Esophagus squamous epithelium (tissue), 5 donors: ENCODE measurements at places on chromosomes 6 and 20.

DNA sequence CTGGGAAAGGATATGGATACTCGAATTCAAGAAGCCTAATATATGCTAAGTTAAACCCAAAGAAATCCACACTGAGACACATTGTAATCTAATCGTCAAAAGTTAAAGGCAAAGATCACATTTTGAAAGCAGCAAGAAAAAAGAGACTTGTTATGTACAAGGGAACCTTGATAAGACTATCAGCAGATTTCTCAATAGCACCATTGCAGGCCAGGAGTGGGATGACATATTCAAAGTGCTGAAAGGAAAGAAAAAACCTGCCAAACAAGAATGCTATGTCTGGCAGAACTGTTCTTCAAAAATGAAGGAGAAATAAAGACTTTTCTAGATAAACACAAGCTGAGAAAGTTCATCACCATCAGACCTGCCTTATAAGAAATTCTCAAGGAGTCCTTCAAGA is 75.2 kb downstream of the COL21A1 start:
- DNase-seq: no peak

DNA sequence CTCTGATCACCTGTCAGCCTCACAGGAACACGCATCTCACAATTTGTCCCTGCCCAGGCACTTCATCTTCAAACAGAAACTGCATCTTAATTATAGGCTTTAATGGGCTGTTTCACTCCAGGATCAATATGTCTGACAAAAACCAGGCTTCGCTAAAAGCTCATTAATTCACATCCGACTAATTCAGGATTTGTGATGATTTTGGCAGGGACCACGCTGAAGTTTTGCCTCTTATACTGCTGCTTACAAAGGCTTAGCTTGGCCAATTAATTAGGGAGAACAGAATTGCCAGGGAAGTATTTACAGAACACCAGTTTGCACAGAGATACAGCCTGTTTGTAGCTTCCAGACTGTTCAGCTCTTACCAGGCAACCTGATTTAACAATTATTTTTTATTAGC is 541.0 kb upstream of the SPTLC3 start:
- no peak for DNase-seq

DNA sequence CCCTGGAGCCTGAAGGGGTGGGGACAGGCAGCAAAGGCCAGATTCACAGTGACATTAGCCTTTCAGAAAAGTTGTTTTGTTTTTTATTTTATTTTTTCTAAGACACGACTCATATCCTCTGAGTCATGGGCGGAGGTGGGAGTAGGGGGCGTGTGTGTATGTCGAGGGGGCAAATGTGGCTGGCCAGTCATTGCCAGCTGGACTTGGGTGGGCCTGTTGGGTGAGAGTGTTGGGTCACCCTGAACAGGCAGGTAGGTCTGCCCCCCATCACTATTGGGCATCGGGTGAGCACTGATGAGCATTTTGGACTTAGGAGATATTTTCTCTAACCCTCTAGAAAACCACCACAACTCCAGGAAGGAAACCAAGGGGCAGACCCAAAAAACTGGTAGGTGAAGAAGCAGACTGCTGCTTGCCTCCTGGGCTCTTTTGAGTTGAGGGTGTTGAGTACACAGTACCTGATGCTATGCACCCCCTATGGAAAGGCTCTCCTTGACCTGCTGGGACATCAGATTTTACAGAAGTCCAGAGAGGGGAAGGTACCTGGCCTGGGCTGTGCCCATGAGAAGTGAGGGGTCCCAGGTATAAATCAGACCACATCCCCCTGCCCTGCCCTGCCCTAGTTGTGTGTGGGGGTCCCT is 5.6 kb downstream of the SMIM29 start:
- DNase-seq: no peak

DNA sequence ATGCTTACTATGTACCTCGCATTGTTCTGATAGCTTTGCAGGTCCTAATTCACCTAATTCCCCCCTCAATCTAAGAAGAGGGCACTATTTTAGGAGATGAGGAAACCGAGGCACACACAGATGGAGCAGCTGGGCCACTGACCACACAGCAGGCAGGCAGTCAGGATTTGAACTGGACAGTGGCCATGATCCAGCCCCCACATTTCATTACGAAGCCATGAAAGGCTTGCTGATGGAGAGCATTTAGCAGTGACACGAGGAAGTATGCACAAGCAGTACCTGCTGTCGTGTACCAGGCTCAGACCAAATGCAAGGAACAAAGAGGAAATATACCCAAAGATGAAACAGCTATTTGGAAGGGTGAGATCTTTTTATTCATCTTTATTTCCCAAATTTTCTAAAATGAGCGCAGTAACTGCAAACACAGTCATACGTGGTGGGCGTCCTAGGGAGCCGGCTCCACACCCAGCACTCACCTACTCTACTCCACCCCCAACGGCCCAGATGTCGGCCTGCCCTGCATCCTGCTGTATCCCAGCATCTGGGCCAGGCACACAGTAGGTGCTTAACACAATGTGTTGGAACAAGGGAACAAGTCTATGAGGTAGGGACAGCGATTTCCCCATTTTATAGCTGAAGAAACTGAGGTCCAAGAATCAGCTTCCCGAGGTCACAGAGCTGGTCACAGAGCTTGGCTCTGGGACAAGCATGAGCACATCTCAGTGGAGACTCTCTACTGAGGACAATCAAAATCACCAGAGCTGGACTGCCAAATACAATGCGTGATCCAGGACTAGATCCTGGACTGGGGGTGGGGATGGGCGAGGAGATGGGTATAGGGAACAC is 15.0 kb downstream of the PREX1 start:
- no peak for DNase-seq

DNA sequence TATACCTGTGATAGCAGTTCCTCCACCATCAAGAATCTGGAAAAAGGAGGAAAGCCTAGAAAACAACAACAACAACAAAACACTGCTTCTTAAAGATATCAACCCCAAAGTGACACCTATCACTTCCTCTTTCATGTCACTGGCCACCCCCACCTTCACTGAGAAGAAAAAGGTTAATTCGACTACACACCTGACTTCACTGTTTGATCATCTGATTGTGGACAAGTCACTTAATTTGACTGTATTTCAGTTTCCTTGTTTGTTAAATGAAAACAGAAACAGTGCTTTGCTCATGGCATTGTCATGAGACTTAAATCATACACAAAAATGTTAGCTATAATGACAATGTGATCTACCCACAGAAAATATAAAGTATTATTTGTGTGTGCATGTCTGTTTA is 280.6 kb upstream of the SULF2 start:
- DNase-seq: no peak

- DNase-seq: no peak
Observed at GRCh38 chr20:35506179-35506578, 23.3 kb downstream of the C20orf173 start.

GRCh38 chr6:43436577-43437282 is 9.4 kb downstream of the ABCC10 start:
- no peak for DNase-seq

DNA sequence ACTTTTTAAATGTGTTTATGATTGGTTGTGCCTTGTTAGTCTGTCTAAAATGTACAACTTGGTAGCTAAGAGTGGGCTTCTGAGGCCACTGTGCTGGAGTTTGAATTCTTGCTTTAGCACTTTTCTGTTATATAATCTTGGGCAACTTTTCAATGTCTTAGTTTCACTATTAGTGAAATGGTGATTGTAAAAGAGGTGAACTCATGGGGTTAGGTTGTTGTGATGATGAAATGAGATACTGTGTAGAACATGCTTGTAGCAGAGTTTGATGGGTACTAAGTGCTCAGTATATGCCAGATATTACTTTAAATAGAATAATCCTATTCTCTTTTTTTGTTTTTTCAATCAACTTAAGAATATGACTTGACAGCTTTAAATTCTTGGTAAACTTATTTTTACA is 624.7 kb downstream of the CD109 start:
- DNase-seq: no peak
